HCT116 (cell line): ENCODE measurements at places on chromosomes 7 and 10. TPM values are rescaled to one million over a fixed set of nuclear protein-coding genes. Genes with fewer than 3 reads are reported as not detected.

DNA sequence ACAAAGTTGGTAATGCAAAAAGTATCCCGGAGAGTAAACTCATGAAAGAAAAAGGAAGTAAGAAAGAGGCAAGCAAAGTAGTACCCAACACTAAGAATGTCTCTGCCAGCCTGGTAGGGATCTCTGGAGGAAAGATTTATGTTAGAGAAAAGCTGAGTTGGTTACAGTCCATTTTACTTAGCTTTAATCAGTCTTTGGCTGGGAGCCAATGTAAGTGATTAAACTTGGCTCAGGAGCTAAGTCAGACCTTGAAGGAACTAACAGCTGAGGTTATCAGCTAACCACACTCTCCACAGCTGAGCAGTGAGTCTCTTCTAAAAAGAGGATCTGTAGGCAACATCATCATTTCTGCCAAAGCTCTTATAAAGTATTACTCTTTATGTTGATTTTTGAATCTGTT, 148.0 kb downstream of the ANKRD7 start:
- no peaks in the 10 kb centered on the region for H3K36me3 ChIP-seq
- no peaks in the 10 kb centered on the region for H3K4me1 ChIP-seq
- no peaks in the 10 kb centered on the region for H3K27me3 ChIP-seq
- no peak overlapping the region for H3K27ac ChIP-seq

The AKR1C3 gene
- 3.0 TPM for total RNA-seq

DNA sequence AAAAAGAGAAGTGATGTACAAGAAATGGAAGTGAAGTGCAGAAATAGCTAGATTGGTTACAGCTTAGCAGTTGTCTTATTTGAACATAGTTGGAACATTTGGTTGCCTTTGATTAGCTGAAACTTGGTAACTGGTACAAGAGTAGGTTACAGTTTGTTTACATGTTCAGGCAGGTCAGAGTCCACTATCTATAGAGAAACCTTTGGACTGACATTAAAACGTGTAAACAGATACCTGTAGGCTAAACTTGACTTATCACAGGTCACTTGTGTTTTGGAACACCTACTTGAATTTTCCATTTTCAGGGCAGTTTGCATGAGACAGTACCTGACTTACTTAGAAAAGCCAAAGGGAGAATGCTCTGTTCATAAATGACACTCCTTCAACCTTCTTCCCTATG, 28.5 kb upstream of the CYP2C8 start:
- no peak overlapping the region for H3K27ac ChIP-seq
- H3K27me3 ChIP-seq, result no peaks in the 10 kb centered on the region
- no peaks in the 10 kb centered on the region for H3K36me3 ChIP-seq
- no peaks in the 10 kb centered on the region for H3K4me1 ChIP-seq

- no peaks in the 10 kb centered on the region for H3K36me3 ChIP-seq
- H3K4me3 ChIP-seq, result no peak overlapping the region
- H3K4me1 ChIP-seq, result peaks cover 12% of the 10 kb centered on the region; the same call in 1 of the 2 replicates
- no peaks in the 10 kb centered on the region for H3K27me3 ChIP-seq
Measured at GRCh38 chr7:47331179-47331565, 250.7 kb downstream of the TNS3 start.

GRCh38 chr10:1570416-1571051, 166.8 kb downstream of the ADARB2 start:
- DNase-seq, result no peak
- H3K27me3 ChIP-seq, result peaks cover 10% of the 10 kb centered on the region; the same call in 1 of the 2 replicates
- no peaks in the 10 kb centered on the region for H3K4me1 ChIP-seq
- H3K36me3 ChIP-seq, result no peaks in the 10 kb centered on the region
- H3K4me3 ChIP-seq, result no peak overlapping the region

DNA sequence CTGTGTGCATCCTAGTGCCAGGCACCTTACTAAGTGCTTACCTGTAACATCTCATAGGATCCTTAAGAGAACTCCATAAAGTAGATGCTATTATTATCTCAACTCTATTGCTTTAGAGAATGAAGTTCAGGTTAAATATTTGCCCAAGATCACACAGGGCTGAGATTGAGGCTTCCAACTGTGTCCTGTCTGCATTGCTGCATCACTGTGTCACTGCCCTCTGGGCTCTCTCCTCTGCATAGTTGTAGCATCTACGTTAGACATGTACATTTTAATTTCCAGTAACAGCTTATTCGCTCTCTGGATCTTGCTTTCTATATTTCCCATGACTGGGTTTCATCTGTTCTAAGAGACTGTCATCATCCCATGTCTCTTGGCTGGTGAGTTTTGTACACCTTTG, 63.6 kb upstream of the FZD8 start:
- H3K27me3 ChIP-seq, result no peaks in the 10 kb centered on the region
- no peaks in the 10 kb centered on the region for H3K4me1 ChIP-seq
- H3K4me3 ChIP-seq, result no peak overlapping the region
- H3K36me3 ChIP-seq, result no peaks in the 10 kb centered on the region

DNA sequence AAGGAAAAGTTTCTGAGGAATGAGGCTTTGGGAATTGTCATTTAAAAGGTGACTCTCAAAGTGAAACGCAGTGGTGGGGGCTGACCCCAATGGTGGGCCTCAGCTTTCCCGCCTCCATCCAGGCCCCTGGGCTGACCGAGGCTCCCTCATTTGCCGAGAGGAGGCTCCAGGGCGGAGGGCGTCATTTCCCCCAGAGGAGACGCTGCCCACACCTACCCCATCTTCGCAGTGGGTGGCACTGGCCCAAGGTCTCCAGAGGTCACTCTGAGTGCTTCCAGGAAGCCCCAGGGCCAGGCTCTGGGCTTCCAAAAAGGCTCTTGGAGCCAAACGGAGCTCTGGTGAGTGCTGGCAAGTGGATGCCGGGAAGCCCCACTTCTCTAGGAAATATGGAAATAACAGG, 38.0 kb downstream of the TCERG1L start:
- no peak overlapping the region for H3K27ac ChIP-seq
- DNase-seq, result no peak
- H3K4me1 ChIP-seq, result no peaks in the 10 kb centered on the region
- no peaks in the 10 kb centered on the region for H3K36me3 ChIP-seq
- no peak overlapping the region for H3K4me3 ChIP-seq
- H3K27me3 ChIP-seq, result no peaks in the 10 kb centered on the region

The EPDR1 gene
- total RNA-seq, result 8.0 TPM

- H3K36me3 ChIP-seq, result no peaks in the 10 kb centered on the region
- H3K4me3 ChIP-seq, result no peak overlapping the region
- H3K27ac ChIP-seq, result no peak overlapping the region
- DNase-seq, result no peak
Measured at GRCh38 chr7:18222636-18223035, 195.0 kb upstream of the PRPS1L1 start.

DNA sequence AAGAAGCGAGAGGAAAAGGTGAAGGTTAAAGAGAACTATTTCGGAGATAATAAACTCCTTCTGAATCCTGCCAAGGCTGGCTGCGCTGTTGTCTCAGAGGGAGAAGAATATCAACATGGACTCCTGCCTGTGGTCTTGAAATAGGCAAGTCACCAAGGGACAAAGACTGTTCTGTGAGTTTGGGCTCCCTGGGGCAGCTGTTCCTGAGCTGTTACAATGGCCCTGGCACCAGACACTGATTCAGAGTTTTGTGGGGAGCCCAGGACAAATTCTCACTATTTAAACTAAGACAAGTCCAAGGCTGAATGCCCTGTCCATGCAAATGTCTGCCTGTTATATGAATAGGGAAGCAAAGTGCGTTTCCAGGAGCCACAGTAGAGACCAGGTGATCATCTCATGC, 81.4 kb downstream of the PRPF18 start:
- DNase-seq, result no peak
- no peaks in the 10 kb centered on the region for H3K27me3 ChIP-seq
- H3K27ac ChIP-seq, result no peak overlapping the region
- no peaks in the 10 kb centered on the region for H3K36me3 ChIP-seq
- H3K4me1 ChIP-seq, result no peaks in the 10 kb centered on the region

DNA sequence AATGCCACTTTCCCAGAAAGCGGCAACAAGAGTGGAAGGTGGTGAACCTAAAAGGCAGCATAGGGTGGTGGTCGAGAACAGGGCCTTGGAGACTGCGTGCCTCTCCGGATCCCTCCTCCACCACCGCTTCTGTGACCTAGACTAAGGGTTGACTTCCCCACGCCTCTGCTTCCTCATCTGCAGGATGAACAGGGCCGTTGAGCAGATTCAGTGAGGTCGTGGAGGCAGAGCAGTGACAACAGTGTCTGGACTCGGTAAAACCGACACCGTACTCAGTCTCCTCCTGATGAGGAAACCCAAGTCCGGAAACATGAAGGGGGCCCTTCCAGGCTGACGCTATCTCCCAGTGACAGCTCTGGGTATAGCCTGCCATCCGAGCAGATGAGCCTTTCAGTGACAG, 162.6 kb downstream of the CELF2 start:
- no peak overlapping the region for H3K4me3 ChIP-seq
- no peak for DNase-seq
- H3K27ac ChIP-seq, result no peak overlapping the region

DNA sequence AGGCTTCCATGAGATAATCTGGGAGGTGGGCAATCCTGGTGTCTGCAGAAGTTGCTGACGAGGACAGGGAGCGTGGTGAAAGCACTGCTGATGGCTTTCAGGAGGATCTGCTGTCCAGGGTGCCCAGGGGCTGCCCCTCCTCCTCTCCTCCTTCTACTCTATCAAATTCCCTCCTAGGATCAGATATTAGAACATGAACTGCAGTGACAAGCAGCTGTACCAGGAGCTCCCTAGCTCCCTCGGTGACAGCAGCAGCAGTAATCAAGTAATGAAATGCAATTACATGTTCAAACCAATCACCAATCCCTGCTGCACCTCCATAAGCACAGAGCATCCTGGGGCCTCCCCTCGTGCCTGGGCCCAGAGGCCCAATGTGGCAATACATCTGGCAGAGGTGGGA, 46.9 kb downstream of the GRID1 start:
- no peak overlapping the region for H3K27ac ChIP-seq
- H3K4me1 ChIP-seq, result peaks cover 14% of the 10 kb centered on the region
- H3K36me3 ChIP-seq, result no peaks in the 10 kb centered on the region
- no peaks in the 10 kb centered on the region for H3K27me3 ChIP-seq

DNA sequence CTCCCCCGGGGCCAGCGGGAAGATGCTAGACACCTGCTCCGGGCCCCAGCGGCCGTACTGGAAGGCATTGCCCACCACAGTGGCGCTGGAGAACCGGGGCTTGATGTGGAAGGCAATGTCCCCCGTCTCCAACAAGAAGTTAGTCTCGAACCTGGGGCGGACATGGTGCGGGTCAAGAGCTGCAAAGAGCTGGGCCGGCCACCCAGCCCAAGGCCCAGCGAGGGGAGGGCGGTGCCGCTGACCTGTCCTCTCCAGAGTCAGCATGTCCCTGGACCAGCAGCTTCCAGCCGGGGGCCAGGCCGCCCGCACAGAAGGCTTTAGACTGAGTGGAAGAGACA, 551 bp downstream of the GRIFIN start:
- peaks cover 11% of the 10 kb centered on the region; the same call in 1 of the 2 replicates for H3K4me1 ChIP-seq
- no peak for DNase-seq
- H3K27me3 ChIP-seq, result no peaks in the 10 kb centered on the region
- no peak overlapping the region for H3K4me3 ChIP-seq

- DNase-seq, result no peak
- no peaks in the 10 kb centered on the region; the same call in 1 of the 2 replicates for H3K4me1 ChIP-seq
- no peak overlapping the region for H3K4me3 ChIP-seq
- H3K27me3 ChIP-seq, result no peaks in the 10 kb centered on the region; the same call in 1 of the 2 replicates
Measured at GRCh38 chr7:139899328-139899955, 70.4 kb downstream of the TBXAS1 start.

DNA sequence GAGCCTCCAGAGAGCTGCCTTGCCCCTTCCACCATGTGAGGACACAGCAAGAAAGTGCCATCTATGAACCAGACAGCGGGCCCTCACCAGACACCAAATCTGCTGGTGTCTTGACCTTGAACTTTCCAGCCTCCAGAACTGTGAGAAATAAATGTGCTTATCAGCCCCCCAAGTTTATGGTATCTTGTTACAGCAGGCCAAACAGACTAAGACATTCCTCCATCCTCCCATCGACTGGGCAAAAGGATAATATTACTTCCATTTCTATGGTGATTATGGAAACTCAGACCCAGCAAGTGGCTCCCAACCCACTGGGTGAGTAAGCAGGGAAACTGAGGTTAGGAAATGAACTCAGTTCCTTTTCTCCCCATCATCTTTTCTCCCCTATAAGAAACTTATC, 288.4 kb downstream of the KCNMA1 start:
- no peak overlapping the region for H3K4me3 ChIP-seq
- no peak overlapping the region for H3K27ac ChIP-seq
- peaks cover 31% of the 10 kb centered on the region for H3K27me3 ChIP-seq
- DNase-seq, result no peak
- peaks cover 19% of the 10 kb centered on the region for H3K4me1 ChIP-seq
- H3K36me3 ChIP-seq, result no peaks in the 10 kb centered on the region

GRCh38 chr10:117365612-117366011, 9.6 kb downstream of the PDZD8 start:
- H3K4me3 ChIP-seq, result no peak overlapping the region
- no peaks in the 10 kb centered on the region for H3K36me3 ChIP-seq
- H3K27me3 ChIP-seq, result no peaks in the 10 kb centered on the region
- peaks cover 55% of the 10 kb centered on the region for H3K4me1 ChIP-seq
- H3K27ac ChIP-seq, result peak overlapping the region; percentile 54; the same call in 1 of the 2 replicates
- peak; percentile 62 for DNase-seq

DNA sequence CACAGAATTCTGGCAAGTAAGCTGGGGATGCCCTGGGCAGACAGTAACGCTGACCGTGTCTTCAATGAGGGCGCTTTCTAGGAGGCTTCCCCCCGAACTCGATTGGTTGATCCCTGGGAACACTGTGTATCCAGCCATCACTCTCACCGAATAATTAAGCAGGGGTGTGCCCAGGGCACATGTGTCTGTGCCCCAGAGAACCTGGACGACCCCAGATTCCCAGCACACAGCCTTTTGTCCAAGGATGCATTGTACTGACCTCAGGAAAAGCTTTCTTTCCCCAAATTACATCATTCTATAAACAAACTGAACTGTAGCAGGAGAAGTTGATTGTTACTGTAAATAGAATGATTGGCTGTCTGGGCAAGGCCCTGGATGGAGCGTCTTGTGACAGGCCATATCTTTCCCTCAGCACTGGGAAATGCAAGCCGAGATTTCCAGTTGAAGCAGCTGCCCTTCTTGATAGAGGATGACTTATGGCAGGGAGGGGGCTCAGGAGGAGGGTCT, 6.6 kb upstream of the DEPP1 start:
- peaks cover 26% of the 10 kb centered on the region for H3K4me1 ChIP-seq
- H3K27me3 ChIP-seq, result no peaks in the 10 kb centered on the region
- H3K4me3 ChIP-seq, result no peak overlapping the region
- DNase-seq, result no peak
- H3K27ac ChIP-seq, result no peak overlapping the region

DNA sequence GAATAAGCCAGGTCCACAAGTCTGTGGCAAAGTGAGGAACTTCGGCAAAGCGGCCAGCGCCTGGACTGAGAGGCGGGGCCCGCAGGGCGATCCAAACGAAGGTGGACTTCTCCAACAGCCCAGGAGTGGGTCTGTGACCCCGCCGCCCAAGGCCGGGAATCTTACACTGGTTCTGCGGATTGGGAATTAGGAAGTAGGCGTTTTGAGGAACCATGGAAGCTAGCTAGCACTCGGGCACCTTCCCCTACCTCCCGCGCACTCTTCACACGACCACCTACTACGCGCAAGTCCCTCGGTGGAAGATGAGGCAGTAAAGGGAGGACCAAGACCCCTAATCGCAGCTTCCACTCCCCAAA, 570 bp upstream of the ARF5 start:
- peak overlapping the region; percentile 37; the same call in 1 of the 2 replicates for H3K27ac ChIP-seq
- H3K4me3 ChIP-seq, result peak overlapping the region; percentile 76
- DNase-seq, result no peak
- H3K4me1 ChIP-seq, result peaks cover 41% of the 10 kb centered on the region

GRCh38 chr10:22605168-22605567, 109.2 kb downstream of the PIP4K2A start:
- DNase-seq, result no peak
- H3K27ac ChIP-seq, result no peak overlapping the region
- no peaks in the 10 kb centered on the region for H3K4me1 ChIP-seq
- no peaks in the 10 kb centered on the region for H3K27me3 ChIP-seq
- H3K36me3 ChIP-seq, result peaks cover 19% of the 10 kb centered on the region; the same call in 1 of the 2 replicates
- H3K4me3 ChIP-seq, result no peak overlapping the region
